AG04449 (cell line): ENCODE measurements at places on chromosomes 11 and 22.

DNA sequence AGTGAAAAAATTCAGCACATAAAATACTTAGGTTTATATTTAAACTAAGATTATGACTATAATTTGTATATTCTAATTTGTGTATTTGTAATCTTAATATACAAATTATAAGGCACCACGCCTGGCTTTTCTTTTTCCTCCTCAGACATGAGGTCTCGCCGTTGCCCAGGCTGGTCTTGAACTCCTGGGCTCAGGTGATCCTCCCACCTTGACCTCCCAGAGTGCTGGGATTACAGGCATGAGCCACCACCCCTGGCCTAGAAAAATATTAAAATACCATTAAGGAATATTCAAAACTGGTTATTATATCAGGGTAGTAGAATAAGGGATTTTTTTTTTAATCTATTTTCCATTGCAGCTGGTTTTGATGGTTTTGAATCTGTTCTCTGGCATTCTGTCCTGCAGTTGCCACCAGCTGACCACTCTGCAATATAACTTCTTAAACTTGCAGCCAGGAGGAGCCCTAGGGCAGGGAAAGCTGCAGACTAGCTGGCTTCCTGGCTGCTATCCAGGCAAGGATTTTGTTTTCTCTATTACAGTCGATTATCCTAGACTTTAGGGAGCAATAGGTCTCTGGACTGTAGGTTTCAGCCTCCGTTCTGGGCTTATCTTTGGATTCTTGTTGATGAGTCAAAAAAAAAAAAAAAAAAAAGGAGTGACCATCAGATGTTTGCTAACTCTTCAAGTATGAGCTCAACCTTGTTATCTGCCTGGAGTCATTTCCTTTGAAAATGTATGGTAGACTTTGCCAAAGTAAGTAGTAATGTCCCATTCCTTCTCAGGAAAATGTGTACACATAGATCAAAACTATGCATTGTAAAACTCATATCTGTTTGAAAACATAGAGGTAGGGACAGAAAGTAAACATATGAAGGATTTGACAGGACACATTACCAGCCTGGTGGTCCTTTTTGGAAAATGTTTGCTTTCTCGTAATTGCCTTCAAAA lies 13.2 kb downstream of the POLA2 start:
- DNase-seq, result peak; percentile 92

- DNase-seq, result no peak
Measured at GRCh38 chr11:127804747-127805400, 782.5 kb downstream of the ETS1 start.

DNA sequence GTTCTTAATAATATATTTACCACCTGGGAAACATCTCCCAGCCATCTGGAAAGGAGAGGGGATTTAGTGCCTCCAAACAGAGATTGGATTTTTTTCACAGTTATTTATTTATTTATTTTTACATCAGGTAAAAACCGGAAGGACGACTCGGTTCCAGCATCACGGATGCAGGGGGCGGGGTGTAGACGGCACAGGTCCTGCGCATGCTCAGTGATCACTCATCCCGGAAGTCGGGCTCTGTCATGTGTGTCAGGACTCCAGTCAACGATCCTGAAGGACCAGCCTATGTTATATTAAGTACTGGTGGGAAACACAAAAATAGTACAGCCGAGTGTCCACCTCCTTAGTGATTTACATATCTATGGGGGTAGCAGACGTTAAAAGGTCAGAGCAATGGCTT lies 467.6 kb downstream of the NTM start:
- DNase-seq, result no peak

- DNase-seq, result no peak
Measured at GRCh38 chr22:31578171-31578570, 81.8 kb downstream of the SFI1 start.

GRCh38 chr11:43955381-43956118 lies 13.1 kb downstream of the C11orf96 start:
- no peak for DNase-seq

DNA sequence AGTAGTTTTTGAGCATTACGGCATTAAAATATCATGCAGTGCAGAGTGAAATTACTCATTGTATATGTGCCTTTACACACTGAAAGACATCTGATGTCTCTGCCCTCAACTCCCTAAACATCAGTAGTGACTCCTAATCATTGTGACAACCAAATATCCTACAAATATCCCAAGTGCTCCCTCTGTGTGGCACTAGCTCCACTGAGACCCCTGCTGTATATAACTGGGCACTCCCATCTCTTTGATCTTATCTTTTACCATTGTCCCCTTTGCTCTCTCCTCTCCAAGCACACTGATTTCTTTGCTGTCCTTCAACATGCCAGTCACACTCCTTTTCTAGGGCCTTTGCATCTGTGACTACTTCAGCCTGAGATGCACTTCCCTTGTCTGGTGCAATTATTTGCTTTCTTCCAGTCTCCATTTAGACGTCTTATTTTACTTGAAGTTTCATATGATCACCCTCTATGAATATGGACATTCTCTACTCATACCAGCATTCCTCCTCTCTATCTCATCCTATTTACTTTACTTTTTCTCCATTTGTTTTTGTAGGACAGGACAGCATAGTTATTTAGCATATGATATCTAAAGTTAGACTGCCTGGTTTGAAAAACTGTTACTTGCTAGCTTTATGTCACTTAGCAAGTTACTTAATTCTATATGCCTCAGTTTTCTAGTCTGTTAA lies 2.4 kb downstream of the SLC5A12 start:
- no peak for DNase-seq

- no peak for DNase-seq
Measured at GRCh38 chr11:67649634-67650510, 658 bp downstream of the ACY3 start.

- no peak for DNase-seq
Measured at GRCh38 chr22:25484521-25485315, 79.8 kb upstream of the GRK3 start.
